ENCODE measurements at places on chromosomes 6 and 20. TPM values are rescaled to one million over a fixed set of nuclear protein-coding genes. Genes with fewer than 3 reads are reported as not detected.

- DNase-seq: no peak
Observed at GRCh38 chr20:24661255-24661654, 191.8 kb downstream of the SYNDIG1 start.

GRCh38 chr6:139172567-139172966 is 37.7 kb downstream of the HECA start:
- DNase-seq: no peak

GRCh38 chr6:161117308-161117707 is 125.7 kb downstream of the MAP3K4 start:
- no peak for DNase-seq

DNA sequence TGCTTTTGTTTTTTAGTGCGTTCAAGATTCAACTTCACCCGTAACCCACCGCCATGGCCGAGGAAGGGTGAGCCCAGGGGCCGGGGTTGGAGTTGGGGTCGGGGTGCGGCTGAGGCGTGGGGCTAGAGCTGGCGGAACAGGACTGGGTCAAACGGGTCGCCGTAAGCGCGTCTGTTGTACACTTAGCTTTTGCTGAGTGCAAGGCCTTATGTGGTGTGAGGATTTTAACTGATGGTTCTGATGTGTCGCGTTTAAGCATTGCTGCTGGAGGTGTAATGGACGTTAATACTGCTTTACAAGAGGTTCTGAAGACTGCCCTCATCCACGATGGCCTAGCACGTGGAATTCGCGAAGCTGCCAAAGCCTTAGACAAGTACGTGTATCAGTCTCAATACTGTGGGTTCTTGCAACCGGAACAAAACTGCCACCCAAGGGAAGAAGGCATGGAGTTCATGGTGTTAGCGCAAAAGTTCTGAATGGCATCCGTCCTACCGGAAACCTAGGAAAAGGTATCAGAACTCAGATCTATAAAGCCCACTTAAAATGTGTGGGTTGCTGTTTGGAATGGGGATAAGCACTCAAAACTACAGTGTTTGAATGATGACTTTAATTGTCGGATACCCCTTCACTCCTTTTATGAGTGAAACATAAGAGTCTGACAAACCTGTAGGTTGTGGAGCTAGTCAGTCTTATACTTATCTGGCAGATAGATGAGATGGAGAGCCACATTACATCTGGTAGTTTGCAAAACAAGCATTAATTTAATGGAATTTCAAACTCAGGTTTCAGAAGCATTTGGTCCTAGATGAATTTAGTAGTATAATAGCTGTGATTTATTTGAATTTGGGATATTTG is 574 bp downstream of the RPS12 start:
- peak; percentile 31 for DNase-seq

- no peak for DNase-seq
Observed at GRCh38 chr6:168415098-168415992, 25.6 kb upstream of the SMOC2 start.

- DNase-seq: no peak
Observed at GRCh38 chr6:56386717-56387116, 139.3 kb upstream of the COL21A1 start.

- DNase-seq: no peak
Observed at GRCh38 chr6:159508931-159509330, 184.1 kb downstream of the SOD2 start.

GRCh38 chr6:81263531-81264168 is 488.8 kb downstream of the TENT5A start:
- DNase-seq: no peak

MEI4 gene
- not detected for total RNA-seq

DNA sequence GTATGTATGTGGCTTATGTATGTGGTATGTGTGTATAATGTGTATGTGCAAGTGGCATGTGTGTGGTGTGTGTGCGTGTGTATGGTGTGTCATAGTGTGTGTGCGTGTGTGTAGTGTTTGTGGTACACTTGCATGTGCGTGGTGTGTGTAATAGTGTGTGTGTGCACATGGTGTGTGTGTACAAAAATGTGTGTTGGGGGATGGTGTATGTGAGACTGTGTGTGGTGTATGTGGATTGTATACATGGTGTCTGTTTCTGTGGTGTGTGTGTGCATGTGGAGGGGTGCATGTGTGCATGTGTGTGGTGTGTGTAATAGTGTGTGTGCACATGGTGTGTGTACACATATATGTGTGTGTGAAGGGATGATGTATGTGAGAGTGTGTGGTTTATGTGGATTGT is 21.5 kb downstream of the MAFB start:
- no peak for DNase-seq

- DNase-seq: no peak
Observed at GRCh38 chr6:13288969-13289391, 39.4 kb downstream of the TBC1D7 start.

SPAG4 gene
- total RNA-seq: 7.5 TPM

SNAP25 gene
- 0.67 TPM for total RNA-seq

DNA sequence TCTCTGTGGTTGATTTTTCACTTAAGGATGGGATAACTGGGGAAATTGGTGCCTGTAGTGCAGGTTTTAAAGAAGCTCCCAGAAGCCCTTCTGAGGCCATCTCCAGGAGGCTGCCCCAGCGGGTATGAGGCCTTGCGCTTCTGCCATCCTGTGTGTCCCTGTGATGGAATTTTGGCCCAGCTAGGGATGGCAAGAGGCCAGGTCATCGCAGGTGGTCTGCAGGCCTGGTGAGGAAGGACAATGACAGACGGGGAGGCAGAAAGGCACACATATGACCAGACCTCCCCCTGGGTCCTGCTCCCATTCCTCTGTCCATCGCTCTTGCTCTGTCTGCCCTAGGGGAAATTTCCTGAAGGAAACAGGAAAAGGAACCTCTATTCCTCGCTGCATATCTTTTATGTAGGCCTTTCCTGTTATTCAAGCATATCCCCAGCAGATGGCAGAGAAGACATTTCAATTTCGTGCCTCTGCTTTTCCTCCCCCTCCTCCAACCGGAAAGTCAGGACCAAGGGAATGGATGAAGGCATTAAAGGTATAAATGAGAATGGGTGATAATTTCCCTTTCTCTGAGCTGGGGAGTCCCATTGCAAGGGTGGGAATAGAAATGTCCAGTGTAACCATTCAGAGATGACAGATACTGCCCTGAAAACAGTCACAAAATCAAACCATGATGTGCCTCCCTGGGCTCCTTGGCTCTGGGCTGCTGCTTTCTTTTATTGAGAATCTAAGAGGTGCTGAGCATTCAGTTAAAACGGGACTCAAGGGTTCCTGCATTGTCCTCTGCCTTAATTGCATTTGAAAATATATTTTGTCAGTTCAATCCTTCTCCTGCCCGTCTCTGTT is 17.6 kb upstream of the HLA-F start:
- no peak for DNase-seq
